Esophagus muscularis mucosa (tissue), 4 donors: ENCODE measurements at places on chromosomes 13 and 19.

DNA sequence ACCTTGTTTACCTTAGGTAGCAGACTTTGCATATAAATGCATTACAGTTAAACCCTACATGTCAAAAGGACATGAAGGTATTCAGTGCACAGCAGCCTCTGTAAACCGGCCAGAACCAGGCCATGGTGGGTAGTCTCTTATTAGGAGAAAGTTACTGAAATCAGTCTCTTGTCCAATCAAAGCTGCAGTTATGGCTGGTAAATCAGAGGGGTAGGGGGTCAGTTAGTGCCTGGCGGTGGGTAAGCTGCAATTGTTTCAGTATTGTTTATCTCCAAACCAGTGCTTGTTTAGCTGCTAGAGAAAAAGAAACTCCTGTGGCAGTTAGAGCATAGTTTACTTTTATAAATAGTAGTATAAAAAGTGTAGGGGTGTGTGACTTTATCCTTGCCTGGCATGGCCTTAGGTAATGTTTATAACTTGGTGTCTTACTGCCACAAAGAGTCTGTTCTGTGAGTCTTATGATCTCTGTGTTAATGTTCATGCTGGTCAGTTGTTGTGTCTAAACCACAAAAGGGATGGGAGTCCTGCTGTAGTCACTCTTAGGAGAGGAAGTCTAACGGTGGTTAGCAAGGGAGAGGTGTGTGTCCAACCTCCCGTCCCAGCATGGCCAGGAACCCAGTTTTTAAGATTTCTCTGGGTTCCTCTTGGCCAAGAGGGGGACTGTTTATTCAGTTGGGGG is 28.0 kb downstream of the CHST8 start:
- no peak for DNase-seq

DNA sequence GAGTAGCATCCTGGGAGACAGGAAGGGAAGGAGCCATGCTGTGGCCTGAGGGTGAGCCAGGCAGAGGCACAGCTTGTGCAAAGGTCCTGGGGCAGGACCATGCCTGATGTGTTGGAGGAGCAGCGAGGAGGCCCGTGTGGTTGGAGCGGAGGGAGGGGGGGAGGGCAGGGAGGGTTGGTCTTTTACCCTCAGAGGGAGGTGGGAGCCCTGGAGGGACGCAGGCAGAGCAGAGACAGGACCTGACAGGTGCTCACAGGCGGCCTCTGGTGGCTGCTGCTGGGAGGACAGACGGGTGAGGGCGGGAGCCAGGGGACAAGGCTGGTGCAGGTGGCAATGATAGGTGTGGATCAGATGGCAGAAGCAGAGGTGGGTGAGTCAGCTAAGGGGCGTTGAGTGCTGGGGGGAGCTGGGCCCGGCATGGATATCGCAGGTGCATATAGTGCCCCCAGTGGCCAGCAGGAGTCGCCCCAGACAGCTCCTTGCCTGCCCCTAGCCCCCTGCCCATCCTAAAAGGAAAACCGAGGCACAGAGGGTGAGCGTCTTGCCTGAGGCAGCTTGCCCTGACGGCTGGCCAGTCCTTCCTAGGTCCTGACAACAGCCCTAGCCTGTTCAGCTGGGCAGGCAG is 9.8 kb upstream of the GNA15 start:
- DNase-seq: no peak

- DNase-seq: no peak
Observed at GRCh38 chr13:96617528-96617927, 376.7 kb downstream of the OXGR1 start.

- DNase-seq: no peak
Observed at GRCh38 chr19:48915757-48916156, 15.6 kb downstream of the NUCB1 start.

DNA sequence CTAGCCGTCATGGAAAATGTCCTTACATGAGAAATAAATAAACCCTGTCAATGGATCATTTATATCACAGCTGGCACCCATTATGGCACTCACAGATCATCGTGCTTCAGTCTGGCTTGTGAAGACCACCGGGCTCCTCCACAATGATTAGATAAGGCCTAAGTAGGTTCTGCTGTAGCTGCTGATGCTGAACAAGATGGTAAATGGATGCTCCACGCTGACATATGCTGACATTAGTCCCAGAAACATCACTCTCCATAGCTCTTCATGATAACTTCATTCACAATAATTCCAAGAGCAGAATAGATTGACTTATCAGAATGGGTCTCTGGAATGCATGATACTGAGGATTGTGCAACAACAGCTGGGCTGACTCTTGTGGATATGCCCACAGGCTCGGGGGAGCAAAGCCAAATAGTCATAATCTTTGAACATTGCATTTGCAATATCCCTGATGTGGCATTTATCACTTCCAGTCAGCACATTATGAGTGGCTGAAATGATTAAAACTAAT is 63.8 kb upstream of the RXFP2 start:
- no peak for DNase-seq

DNA sequence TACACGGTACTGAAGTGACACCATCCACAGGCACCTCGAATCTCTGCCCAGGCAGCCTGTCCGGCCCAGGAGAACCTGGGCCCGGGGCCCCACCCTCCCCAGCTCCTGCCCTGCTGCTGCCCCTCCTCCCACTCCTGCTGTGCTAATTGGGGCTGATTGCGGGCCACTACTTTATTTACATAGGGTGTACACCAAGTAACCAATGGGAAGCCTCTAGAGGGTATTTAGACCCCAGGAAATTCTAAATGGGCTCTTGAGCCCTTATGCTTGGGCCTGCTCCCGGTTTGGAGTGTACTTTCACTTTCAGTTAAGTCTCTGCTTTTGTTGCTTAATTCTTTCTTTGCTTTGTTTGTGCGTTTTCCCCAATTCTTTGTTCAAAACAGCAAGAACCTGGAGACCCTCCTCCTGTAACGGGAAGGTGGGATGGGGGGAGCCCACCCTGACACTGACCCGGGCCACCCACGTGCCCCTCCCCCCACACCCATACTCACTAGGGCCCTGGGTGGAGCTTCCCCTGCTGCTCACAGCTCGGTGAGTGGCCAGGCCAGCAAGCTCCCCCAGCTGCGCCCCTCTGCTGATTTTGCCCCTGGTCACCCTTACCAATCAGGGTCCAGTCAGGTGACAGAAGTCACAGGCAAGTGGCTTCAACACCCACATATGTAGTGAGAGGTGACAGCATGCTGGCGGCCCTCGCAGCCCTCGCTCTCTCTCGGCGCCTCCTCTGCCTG is 9.4 kb downstream of the SCGB2B2 start:
- no peak for DNase-seq

GRCh38 chr19:36847968-36848367 is 2.7 kb upstream of the ZNF345 start:
- no peak for DNase-seq

DNA sequence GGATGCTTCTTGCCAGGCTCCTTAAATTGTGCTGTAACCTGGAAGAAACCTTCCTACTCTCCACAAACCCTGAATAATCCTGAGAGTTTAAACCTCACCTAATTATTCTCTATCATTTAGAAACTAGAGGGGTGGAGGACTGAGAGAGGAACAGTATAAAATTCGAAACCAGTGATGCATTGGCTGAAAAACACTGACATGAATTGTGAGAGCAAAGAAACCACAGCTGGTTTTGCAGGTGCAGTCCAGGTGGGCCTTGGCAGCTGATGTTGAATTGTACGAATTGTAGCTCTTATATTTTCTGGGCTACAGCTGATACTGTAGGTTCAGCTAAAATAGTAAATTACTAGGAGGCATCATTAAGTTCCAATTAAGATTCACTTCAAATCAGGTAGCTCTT is 227.0 kb upstream of the SLITRK5 start:
- no peak for DNase-seq

GRCh38 chr13:40168425-40169166 is 497.8 kb downstream of the FOXO1 start:
- no peak for DNase-seq

- no peak for DNase-seq
Observed at GRCh38 chr13:74173822-74174221, 39.6 kb upstream of the KLF12 start.

GRCh38 chr13:98476538-98476966 is 100.4 kb downstream of the STK24 start:
- no peak for DNase-seq

GRCh38 chr13:87736849-87737385 is 65.7 kb downstream of the SLITRK5 start:
- DNase-seq: no peak

DNA sequence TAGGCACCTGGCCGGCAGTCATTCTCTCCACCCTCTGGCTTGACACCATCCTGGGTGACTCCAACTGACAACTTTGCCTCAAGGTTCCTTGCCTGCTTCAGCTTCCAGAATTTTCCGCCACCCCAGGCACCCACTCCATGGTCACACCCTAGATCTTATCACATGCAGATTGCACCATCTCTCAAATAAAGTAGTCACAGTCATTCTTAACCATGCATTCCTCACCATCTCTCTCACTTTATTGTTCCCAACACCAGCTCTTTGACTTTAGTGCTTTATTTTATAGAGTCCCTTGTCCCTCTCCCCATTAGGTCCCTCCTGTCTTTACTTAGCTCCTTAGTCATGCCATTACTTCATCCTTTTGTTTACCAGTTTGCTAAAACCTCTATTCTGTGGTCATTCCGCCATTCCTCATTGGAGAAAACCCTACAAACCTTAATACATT is 351.7 kb downstream of the SPRY2 start:
- DNase-seq: no peak

DNA sequence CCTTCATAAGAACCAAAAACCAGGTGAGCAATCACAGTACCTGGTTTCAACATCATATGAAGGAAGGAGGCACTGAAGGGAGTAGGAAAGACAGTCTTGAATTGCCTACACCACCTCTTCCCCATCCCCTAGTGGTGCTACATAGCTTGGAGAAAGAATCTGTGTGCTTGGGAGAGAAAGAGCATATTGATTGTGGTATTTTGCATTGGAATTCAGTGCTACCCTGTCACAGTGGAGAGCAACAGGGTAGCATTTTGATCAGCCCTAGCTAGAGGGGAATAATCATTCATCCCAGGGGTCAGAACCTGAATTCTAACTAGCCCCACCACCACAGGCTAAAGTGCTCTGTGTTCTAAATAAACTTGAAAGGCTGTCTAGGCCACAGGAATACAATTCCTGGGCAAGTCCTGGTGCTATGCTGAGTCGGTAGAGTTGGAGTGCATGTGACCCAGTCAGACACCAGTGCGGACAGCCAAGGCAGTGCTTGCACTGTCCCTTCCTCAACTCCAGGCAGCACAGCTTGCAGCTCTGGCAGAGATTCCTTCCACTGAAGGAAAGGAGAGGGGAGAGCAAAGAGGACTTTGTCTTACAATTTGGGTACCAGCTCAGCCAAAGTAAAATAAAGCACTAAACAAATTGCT is 158.7 kb downstream of the VWA8 start:
- DNase-seq: no peak

- DNase-seq: no peak
Observed at GRCh38 chr13:24215126-24215525, 54.6 kb downstream of the SPATA13 start.

DNA sequence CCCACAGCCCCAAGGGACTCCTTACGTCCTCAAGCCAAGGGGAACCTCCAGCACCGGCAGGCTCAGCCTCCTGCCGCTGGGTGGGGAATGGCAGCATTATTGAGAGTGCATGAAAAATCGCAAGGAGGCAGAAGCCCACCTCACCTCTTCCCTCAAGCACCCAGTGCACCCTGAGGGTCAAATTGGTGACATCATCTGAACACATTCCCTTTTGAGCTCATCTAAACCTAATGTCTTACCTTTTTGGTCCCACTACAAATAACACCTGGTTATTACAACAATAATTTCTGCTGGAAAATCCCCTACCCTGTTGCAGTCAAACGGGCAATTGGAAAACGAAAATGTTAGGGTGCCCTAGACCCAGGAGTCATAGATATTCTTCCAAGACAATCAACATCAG is 12.2 kb upstream of the POP4 start:
- no peak for DNase-seq

- no peak for DNase-seq
Observed at GRCh38 chr13:106990594-106990993, 422.7 kb upstream of the ARGLU1 start.

DNA sequence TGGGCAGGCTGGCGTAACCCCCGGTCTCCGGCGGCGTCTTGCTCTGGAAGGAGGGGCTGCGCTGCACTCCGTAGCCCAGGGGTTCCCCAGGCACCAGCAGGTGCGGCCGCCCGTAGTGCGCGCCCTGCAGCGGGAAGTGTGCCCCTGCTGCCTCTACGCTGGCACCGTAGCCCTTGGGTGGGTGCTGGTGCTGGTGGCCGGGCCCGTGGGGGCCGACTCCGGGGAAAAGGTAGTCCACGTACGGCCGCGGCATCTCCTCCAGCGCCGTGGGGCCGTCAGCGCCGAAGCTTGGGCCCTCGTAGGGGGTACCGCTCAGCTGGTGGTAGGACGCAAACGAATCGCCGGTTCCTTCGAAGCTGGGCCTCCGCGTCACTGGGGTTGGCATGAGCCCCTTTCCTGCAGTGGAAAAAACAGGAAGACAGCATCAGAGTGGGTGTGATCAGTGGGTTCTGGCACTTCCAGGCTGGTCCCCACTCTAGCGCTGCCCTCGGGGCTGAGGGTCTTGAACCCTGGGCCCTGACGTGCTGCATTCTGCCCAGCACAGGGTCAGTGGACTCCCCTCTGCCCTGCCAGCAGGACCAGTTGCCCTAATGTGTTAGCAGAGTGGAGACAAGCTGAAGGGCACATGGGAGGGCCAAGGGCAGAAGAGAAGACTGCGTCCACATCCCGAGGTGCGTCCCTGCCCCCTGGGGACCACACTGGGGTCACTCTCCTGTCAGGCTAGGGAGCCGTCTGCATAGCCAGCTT is 72.3 kb downstream of the LATS2 start:
- DNase-seq: no peak

DNA sequence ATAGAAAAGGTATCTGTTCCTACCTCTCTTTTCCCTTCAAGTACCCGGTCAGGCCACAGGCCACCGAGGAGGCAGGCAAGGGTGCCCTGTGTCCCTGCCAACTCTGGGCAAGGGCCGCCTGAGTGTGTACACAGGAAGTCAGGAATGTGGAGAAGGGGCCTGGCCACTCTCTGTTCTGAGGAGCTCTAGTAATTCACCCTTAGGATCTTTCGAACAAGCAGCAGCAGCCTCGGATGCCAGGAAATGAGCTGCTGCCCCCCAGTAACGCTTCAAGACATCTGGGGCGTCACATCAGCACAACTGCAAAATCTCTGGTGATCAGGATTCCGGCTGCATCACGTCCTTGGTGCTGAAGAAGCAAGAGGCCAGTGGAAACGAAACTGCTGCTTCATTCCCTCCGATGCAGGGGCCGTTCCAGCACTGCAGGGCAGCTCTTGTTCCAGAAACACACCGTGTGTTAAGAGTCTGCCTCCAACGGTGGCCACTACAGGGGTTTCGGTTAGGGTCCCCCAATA is 2.0 kb downstream of the RAB20 start:
- no peak for DNase-seq

GRCh38 chr19:13965926-13966683 is 13.8 kb downstream of the DCAF15 start:
- no peak for DNase-seq

- DNase-seq: no peak
Observed at GRCh38 chr13:75231235-75231634, 250.7 kb downstream of the TBC1D4 start.

DNA sequence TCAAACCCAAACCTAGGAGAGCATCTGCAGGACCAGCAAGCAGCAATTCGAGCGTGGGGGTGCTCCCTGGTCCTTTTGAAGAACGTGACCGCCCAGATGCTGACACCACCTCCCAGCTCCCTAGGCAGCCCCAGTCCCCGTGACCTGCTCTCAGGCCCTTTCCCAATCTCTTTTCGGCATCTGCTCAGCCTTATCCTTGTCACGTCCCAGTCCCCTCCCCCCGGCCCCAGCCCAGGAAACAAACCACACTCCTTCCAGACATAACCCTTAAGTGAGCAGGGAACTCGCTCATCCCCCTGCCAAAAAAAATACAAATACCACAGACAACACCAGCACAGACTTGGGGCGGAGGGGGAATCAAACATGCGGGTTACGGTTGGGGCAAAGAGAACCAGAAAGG is 3.3 kb downstream of the MLLT1 start:
- peak; percentile 93 for DNase-seq

GRCh38 chr13:110284779-110285484 is 22.0 kb downstream of the COL4A1 start:
- DNase-seq: no peak
